Kidney epithelial cell (primary cell): ENCODE measurements at places on chromosomes 5 and 9. TPM values are rescaled to one million over a fixed set of nuclear protein-coding genes. Genes with fewer than 3 reads are reported as not detected.
A peak's percentile ranks its signal among the peaks of the same experiment; 100 is the strongest.

KCNV2 gene
- total RNA-seq = not detected in 2 replicates

DNA sequence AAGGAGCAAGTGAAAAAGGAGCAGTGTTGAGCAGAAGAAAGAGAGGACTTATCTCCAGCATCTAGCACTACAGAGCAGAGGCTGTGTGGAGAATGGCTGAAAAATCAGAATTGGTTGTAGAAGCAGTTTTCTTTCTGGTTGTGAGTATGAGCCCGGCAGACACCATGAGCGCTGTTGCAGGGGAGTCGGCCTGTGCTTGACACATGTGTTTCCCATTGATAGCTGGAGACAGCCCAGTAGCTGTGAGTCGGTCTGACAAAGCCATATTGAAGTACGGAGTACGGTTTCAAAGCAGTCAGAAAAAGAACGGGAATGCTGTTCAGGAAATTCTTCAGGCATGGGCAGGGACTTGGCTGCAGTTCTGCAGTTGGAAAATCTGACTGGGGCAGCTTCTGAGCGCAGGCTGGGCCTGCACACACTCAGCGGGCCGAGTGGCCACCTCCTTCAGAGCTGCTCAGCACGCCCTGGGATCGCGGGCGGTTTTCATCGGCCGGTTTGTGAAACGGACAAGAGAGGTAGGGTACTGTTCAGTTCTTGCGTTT is at the start of gene SGCD:
Gene SGCD, plus strand, starts transcription at position 447 of the 542 bp plus-strand sequence.
- DNase-seq = peak; percentile 34

GRCh38 chr5:119323601-119324000 is 32.2 kb upstream of the TNFAIP8 start:
- no peak for DNase-seq

GRCh38 chr9:6692881-6693361 is 47.4 kb upstream of the GLDC start:
- DNase-seq = no peak

ROR2 gene
- 1.2 and 2.9 TPM in 2 replicates for total RNA-seq

DNA sequence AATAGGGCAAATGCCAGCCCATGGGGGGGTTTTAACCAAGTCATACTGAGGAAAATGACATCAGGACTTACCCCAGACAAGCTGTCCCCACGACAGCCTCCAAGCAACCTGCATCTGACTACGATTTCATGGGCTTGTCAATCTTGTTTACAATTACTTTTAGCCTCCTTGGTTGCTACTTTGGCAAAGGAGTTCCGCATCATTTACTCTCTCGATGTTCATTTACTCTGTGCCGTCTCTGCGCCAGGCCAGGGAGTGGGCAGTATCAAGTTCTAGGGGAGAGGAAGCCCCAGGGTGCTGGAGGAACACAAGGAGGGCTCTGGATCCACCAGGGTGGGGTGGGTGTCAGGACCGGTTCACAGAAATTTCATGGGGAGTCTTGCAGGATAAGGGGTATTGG is 23.9 kb downstream of the PTPN3 start:
- DNase-seq = no peak

GRCh38 chr9:91776409-91777291 is 173.4 kb downstream of the ROR2 start:
- no peak for DNase-seq

GRCh38 chr5:148267962-148268361 is 632 bp upstream of the SPINK13 start:
- peak; percentile 51 for DNase-seq

DNA sequence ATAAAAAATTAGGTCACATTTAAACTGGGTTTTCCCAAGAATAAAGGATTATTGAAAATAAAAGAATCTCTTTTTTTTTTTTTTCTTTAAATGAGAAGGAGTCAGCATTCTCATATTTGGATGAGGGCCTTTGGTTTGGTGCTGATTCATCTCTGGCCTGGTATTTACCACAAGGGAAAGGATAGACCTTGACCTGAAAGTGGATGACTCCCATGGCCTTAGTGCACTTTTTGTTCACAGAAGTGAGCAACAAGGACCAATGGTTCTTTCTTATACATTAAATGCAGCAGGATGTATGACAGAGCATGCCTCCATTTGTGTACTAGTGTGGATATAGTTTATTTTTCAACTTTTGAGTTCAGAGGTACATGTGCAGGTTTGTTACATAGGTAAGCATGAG is 6.9 kb downstream of the YTHDC2 start:
- no peak for DNase-seq

- no peak for DNase-seq
Observed at GRCh38 chr5:16234598-16234997, 55.0 kb upstream of the MARCHF11 start.

LHX6 gene
- 0.07 and 0.84 TPM in 2 replicates for total RNA-seq

GRCh38 chr9:93466416-93467061 is 13.2 kb upstream of the FAM120AOS start:
- no peak for DNase-seq

DNA sequence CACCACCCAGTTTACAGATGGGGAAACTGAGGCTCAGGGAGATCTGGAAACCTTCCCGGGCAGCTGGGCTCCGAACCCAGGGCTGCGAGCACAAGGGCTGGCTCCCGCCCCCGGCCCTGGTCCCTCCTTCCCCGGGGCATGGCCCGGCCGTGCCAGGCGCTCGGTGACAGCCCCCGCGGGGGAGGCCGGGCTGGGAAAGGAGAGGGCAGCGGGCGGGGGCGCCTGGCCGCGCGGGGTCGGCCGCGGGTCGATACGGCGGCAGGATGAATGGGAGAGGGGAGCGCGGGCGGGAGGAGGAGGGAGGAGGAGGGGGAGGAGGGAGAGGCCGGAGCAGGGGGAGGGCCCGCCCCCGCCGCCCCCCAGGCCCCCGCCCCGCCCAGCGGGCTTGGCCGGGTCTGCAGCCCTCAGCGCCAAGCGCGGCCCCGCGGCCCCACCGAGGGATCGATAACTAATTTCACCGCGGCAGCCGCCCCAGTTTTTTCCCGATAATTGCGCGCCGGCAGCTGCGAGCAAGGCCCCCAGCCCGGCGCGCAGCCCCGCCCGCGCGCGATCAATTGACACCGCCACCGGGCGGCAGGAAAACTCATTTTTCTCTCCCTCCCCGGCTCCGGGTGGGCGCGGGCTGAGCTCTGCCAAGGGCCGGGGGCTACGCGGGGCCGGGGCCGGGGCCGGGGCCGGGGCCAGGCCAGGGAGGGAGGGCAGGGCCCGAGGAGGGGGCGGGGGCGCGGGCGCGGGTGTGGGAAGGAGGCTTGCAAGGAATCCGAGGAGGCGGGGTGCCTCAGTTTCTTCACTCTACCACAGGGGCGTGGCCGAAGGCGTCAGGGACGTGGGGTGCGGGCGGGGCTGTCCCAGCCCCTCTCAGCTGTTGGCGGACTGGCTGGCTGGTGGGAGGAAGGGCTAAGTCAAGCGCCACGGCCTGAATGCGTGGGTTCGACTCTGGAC is 52.1 kb downstream of the C9orf50 start:
- no peak for DNase-seq

- no peak for DNase-seq
Observed at GRCh38 chr9:78921341-78921740, 624.4 kb downstream of the PSAT1 start.

DNA sequence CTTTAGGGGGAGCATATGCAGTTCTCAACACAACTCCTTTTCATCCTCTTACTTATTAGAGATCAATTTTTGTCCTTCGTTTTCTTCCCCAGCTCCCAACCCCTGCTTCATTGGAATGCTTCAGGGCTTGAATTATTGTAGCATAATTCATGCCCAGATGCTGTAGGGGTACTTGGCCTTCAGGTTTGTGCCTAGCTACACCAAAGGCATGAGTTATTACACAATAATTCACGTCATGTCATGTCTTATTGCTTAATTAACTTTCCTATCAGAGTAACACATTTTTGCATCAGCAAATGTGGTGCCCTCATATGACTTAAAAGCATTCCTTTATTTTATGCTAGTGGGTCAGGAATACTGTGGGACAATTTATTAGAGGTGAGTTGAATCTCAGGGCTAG is 507.2 kb downstream of the NFIB start:
- DNase-seq = no peak

ACSL6 gene
- total RNA-seq = under 0.01 and 1.0 TPM in 2 replicates

DNA sequence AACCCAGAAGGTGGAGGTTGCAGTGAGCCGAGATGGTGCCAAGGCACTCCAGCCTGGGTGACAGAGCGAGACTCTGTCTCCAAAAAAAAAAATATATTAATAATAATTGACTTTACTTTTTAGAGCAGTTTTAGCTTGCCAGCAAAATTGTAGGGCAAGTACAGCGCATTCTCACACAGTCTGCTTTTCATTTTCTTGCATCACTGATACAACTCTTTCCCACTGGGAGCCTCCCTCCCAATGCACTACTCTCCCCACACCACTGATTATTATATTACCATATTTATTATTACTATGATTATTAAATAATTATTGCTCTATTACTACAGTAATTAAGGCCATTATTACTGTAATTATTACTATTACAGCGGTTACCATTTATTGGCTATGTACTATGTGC is 212.8 kb downstream of the GNA14 start:
- no peak for DNase-seq

FAM221B gene
- total RNA-seq = not detected in 2 replicates

DNA sequence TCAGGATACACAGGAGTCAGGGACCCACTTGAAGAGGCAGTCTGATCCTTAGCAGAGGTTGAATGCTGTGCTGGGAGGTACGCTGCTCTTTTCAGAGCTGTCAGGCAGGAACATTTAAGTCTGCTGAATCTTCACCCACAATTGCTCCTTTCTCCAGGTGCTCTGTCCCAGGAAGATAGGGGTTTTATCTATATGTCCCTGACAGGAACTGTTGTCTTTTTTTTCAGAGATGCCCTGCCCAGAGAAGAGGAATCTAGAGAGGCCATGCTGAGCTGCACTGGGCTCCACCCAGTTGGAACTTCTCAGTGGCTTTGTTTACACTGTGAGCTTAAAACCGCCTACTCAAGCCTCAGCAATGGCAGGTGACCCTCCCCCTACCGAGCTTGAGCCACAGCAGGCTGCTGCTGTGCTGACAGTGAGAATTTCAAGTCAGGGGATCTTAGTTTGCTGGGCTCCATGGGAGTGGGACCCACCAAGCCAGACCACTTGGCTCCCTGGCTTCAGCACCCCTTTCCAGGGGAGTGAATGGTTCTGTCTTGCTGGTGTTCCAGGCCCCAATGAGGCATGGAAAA is 169.0 kb downstream of the FBXL17 start:
- peak; percentile 4 for DNase-seq

CER1 gene
- total RNA-seq = not detected in 2 replicates
